Activated T-helper 17 cell treated with anti-CD3 and anti-CD28 coated beads, Interleukin-2, amount 50 U/mL, for 72 hours (primary cell): ENCODE measurements at places on chromosomes 13 and 19. TPM values are rescaled to one million over a fixed set of nuclear protein-coding genes. Genes with fewer than 3 reads are reported as not detected.

BCL3 gene
- 79.0 TPM for total RNA-seq

PLPPR3 gene
- not detected for total RNA-seq

ZNF208 gene
- total RNA-seq = 13.8 TPM

PSG1 gene
- 0.58 TPM for total RNA-seq

CEACAM6 gene
- total RNA-seq = not detected

ELL gene
- total RNA-seq = 41.8 TPM

PNMA8B gene
- total RNA-seq = 0.08 TPM

PRKCG gene
- total RNA-seq = not detected

MIR17HG gene
- total RNA-seq = 22.0 TPM

SIGLEC12 gene
- 0.22 TPM for total RNA-seq

RFPL4A gene
- not detected for total RNA-seq

PSG5 gene
- not detected for total RNA-seq

ATP8B3 gene
- total RNA-seq = 10.1 TPM

FUT1 gene
- 0.30 TPM for total RNA-seq

ZNF506 gene
- total RNA-seq = 58.1 TPM

FBN3 gene
- 0.05 TPM for total RNA-seq

PROZ gene
- 4.3 TPM for total RNA-seq

SCAMP4 gene
- 36.4 TPM for total RNA-seq

IL17D gene
- total RNA-seq = 0.21 TPM

WDR88 gene
- total RNA-seq = not detected

PLVAP gene
- total RNA-seq = not detected

PTGIR gene
- total RNA-seq = 1.3 TPM

SKA3 gene
- 48.6 TPM for total RNA-seq

PNMA8C gene
- total RNA-seq = not detected
